ENCODE measurements at places on chromosomes 4 and X. TPM values are rescaled to one million over a fixed set of nuclear protein-coding genes. Genes with fewer than 3 reads are reported as not detected.

MID1IP1 gene
- polyA plus RNA-seq = 16.0 TPM

KIT gene
- 19.2 TPM for polyA plus RNA-seq

TKTL2 gene
- not detected for polyA plus RNA-seq

FANCB gene
- polyA plus RNA-seq = 3.2 TPM

EGFL6 gene
- 23.8 TPM for polyA plus RNA-seq

BTC gene
- polyA plus RNA-seq = 6.2 TPM

SORBS2 gene
- polyA plus RNA-seq = 65.3 TPM

MAGEA4 gene
- not detected for polyA plus RNA-seq

SGMS2 gene
- 14.7 TPM for polyA plus RNA-seq

VCX gene
- polyA plus RNA-seq = not detected

SORCS2 gene
- 6.6 TPM for polyA plus RNA-seq

SSX1 gene
- polyA plus RNA-seq = not detected

RAB41 gene
- polyA plus RNA-seq = 0.93 TPM

DNA sequence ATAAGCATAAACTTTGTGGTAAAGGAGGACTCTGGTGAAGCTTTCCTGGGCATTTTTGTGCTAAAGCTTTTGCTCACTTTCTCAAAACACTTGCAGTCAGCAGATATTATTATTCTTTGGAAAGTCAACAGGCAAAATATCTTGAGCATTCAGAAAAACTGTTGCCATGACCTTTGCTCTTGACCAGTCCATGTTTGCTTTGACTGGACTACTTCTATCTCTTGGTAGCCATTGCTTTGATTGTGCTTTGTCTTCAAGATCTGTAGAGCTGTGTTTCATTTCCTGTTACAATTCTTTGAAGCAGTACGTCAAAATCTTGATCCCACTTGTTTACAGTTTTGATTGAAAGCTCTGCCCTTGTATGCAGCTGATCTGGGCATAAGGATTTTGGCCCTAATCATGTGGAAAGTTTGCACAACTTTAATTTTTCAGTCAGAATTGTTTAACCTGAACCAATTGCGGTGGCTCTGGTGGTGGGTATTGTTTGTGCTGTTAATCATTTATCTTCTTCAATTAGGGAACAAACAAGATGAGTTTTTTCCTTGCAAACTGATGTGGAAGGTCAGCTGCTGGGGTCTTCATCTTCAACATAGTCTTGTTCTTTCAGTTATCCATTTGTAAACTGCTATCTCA lies 121.5 kb upstream of the NUDT6 start:
- no peak for DNase-seq

DNA sequence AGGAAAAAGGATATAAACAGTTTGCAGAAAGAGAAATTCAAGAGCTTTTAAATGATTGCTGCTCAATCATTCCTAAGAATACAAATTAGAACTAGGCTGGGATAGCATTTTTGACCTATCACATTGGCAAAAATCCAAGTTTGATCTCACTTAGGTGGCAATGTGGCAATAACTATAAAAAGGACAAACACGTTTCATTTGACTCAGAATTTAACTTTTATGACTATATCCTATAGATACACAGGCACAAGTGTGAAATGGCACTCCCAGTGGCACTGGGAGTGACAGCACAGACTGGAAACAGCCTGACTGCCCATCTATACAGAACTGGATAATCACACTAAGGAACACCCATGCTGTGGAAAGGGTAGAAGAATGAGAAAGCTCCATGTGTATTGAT lies 11.1 kb downstream of the CENPU start:
- no peak for DNase-seq

DNA sequence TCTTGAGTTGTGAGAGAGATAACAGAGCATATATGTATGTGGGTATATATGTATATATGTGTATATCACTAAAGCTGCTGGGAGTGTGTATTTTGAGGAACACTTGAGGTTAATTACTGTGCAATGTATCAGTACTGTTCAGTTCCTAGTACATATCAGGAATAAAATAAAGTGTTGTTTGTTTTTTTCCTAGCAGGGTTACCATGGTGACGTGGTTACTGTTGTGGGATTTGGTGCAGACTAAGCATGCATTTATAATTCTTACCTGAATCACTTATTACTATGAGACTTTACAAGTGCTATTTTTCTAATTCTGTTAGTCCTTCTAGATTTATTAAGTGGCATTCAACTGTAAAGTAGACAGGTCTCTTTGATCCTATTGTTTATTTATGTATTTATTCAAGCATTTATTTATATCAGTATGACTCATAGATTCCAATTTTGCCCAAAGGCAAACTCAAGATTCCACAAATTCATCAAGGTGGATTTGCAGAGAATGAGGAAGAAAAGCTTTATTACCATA lies 26.9 kb upstream of the BEX4 start:
- no peak for DNase-seq

DNA sequence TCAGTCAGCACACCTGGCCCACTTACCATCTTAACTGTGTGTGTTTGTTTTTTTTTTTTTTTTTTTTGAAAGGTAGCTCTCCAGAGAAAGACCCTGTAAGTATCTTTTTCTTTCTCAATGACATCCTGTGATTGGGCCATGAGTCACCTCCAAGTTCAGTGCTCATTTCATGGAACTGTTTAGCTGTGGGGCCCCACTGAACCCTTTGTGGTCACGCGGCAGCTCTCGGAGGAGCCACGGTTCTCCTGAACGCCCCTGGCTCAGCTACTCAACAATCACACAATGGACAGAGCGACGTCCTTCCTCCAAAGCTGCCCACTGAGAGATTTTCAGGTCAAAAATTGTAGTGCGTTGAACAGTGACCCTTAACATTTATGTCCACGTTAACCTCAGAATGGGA lies 14.2 kb upstream of the IL3RA start:
- no peak for DNase-seq

- DNase-seq = no peak
These were observed 144.8 kb upstream of the CPEB2 start for GRCh38 chr4:14857475-14857874.

GRCh38 chrX:134633832-134634231 lies 24.4 kb downstream of the PLAC1 start:
- DNase-seq = no peak

DNA sequence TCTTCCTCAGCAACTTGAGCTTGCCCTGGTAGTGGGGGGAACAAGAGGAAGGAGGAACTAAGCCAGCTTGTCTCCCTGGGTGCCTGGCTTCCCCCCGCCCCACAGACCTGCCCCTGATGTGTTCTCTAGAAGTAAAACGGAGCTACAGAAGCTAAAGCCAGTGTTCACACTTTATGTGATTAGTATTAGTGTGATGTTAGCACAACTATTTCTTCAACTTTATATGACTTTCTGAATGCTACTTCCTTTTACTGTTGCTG lies 10.7 kb downstream of the RGS12 start:
- no peak for DNase-seq

DNA sequence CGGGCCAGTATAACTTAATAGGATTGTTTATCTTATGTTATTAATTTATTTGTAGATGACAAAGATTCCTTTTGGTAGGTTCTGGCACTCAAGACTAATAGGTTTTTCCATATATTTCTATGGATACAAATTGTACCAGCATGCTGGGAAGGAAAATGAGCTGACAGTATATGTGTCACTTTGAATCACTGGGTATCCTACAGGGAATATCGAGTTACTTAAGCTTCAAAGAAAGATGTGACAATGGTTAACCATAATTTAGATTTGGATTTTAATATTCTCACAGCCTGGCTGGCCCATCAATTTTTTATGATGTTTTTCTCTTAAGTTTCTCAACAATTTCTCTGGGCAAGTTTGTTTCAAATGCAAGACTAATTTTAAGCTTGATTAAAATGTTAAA lies 498.8 kb upstream of the FTHL17 start:
- no peak for DNase-seq

DNA sequence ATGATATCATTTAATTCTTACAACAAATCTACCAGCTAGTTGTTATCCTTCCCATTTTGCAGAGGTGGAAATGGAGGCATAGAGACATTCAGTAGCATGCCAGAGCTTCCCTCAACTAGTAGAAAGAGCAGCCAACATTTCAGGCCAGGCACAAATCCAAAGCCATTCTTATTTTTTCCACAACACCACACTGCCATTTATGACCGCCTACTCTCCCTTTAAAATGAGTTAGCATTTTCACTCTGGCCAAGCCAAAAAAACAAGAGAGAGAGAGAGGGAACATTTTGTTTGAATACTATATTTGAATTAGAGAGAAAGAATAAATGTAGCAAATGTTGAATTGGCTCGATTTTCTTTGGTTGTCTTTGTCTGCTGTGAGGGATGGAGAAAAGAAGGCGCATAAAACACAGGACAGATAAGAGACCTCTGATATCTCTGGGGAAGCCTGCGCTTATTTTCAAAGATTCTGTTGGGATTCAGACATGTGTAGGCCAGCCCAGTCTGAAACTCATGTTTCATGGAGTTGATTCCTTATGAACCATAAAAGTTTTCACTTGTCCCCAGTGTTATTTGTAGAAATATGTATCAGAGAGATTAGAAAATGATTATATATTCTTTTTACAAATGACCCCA lies 265.7 kb downstream of the RAB28 start:
- DNase-seq = no peak

DNA sequence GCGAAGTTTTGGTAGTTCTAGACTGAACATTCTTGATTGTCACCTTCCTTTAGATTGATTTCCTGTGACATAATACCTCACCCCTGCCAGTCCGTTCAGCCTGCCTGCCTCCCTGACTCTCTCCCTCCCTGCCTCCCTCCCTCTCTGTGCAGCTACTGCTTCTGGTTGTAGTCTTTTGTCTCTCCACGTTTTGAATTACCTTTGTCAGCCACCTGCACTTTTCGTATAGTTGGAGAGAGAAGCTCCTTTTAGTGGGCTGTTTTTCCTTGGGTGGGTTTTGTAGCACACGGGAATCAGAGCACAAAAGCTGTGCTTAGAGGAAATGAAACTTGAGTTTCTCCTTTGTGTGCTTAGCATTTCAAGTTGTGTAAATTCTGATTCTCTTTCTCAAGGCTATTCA lies 32.6 kb upstream of the MSMO1 start:
- no peak for DNase-seq

- no peak for DNase-seq
These were observed 14.9 kb upstream of the MORC4 start for GRCh38 chrX:107014936-107015335.

- DNase-seq = no peak
These were observed 53.4 kb downstream of the MAMLD1 start for GRCh38 chrX:150416469-150416868.

- DNase-seq = no peak
These were observed 67.7 kb downstream of the RHOH start for GRCh38 chr4:40264497-40264896.

DNA sequence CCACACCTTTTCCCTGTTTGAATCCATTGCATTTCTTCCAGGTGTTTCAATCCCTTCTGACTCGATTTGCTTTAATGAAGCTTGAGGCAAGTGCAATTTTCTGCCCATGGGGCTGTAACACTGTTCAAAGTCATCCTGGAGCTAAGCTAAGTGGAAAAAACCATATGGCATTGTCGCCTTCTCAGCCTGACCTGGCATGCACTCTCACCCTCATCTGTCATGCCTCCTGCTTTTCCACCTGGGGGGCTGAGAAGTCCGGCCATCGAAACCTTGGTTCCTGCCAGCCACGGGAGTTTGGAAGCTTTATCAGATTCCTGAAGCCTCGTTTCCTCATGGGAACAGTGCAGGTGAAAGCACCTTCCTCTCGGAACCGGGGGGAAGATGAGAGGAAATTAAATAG lies 38.2 kb downstream of the WFS1 start:
- no peak for DNase-seq

GRCh38 chr4:142274137-142274536 lies 572.0 kb downstream of the INPP4B start:
- DNase-seq = no peak

DNA sequence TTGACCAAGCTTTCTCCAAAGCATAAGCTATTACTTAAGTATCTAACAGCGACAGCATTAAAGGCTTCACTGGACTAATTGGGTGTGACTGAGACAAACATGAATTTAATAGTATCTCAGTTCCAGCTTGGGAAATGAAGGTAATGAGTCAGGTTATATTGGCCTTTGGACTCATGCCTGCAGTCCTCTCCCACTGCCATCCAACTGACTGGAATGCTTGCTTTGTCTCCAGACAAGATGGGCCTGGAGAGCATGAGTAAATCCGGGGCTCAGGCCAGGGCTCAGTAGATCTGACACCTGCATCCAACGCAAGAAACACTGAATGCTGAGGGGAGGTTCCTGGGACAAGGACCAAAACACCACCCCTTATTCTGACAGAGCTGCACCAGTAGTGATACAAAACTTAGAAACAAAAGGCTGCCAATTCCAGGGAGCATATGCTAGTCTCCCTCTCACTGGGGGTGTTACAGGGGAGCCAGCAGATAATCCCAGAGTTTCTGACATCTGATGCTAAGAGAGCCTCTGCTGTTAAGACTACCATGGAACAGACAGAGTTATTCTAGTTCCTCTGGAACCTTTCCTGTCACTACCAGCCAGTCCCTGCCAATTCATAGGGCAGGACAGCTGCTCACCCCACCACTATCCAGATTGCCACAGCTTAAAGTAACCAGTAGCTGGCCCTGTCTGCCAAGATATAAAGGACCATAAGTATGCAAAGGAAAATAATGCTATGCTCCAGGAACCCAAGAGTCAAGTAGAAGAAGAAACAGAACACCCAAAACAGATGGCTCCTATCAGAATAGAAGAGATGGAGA lies 293.8 kb downstream of the IQCM start:
- no peak for DNase-seq

DNA sequence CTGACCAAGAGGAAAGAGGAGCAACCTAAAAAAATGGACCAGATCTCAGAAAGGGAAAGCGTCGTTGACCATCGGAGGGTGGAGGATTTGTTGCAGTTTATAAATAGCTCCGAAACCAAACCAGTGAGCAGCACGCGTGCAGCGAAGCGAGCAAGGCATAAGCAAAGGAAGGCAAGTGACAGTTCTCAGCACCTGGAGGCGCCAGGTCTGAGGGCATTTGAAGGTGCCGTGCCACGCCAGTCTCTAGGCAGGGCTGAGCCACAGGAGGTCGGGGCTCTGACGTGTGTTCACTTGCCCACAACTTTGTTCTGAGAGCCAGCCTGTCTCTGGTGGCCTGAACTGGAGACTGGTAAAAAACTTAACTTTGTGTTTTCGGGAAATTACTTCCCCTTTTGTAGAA lies 59.7 kb downstream of the TNIP2 start:
- no peak for DNase-seq

- DNase-seq = no peak
These were observed 427.9 kb downstream of the STIM2 start for GRCh38 chr4:27288496-27288895.

- no peak for DNase-seq
These were observed 33.6 kb upstream of the ZFP42 start for GRCh38 chr4:187961961-187962360.

- no peak for DNase-seq
These were observed 165.5 kb downstream of the KLF8 start for GRCh38 chrX:56397636-56398035.

- DNase-seq = no peak
These were observed 19.0 kb upstream of the GLUD2 start for GRCh38 chrX:121028419-121028818.

GRCh38 chr4:83340692-83341343 lies 6.2 kb upstream of the HPSE start:
- no peak for DNase-seq

DNA sequence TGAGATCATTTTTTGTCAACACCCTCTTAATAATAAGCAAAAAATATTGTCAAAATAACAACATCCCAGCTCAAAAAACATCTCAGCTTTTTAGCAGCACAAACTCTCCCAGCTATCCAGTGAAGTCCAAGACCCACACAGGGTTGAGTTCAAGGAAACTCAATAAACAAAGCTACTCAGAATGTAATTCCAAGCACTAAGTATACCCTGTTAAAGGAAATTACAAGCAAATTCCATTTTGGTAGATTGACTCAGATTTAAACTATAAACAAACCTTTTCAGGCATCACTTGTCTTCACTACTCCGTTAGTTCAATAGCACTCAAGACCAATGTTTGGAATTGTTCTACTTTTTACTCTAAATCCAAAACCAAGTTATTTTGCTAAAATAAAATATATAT lies 506.0 kb upstream of the INTU start:
- no peak for DNase-seq
